ENCODE measurements at places on chromosomes 3 and 15. TPM values are rescaled to one million over a fixed set of nuclear protein-coding genes. Genes with fewer than 3 reads are reported as not detected.

The RAB6B gene
- 7.6 TPM for total RNA-seq

- DNase-seq, result no peak
Observed at GRCh38 chr15:51374131-51374530, 32.7 kb downstream of the GLDN start.

- DNase-seq, result no peak
Observed at GRCh38 chr15:63133786-63134185, 12.1 kb downstream of the LACTB start.

- no peak for DNase-seq
Observed at GRCh38 chr15:41780266-41780665, 6.0 kb downstream of the MAPKBP1 start.

GRCh38 chr3:67292356-67293121 is 294.4 kb downstream of the KBTBD8 start:
- DNase-seq, result no peak

GRCh38 chr15:65659502-65660052 is 37.8 kb downstream of the SLC24A1 start:
- DNase-seq, result no peak
